Gastrocnemius medialis (tissue), 4 donors: ENCODE measurements at places on chromosomes 4 and X.

GRCh38 chr4:73998040-73999011 lies at the start of gene CXCL5:
TSS of gene CXCL5 (minus strand) at chr4:73998677. CDS start at chr4:73998581, 96 bp downstream.
- H3K4me1 ChIP-seq: no peaks in the 10 kb centered on the region
- no peak for DNase-seq
- no peaks in the 10 kb centered on the region for H3K36me3 ChIP-seq
- peak within 1 kb of the TSS; percentile 33 for H3K4me3 ChIP-seq
- no peak within 1 kb of the TSS for H3K27ac ChIP-seq

- H3K27ac ChIP-seq: no peak overlapping the region
- H3K4me3 ChIP-seq: no peak overlapping the region
- DNase-seq: no peak
- no peaks in the 10 kb centered on the region for H3K27me3 ChIP-seq
These were observed 17.0 kb upstream of the TBL1X start for GRCh38 chrX:9447906-9448305.

- no peak overlapping the region for H3K27ac ChIP-seq
- H3K4me3 ChIP-seq: no peak overlapping the region
- H3K4me1 ChIP-seq: no peaks in the 10 kb centered on the region
- no peak for DNase-seq
- H3K27me3 ChIP-seq: no peaks in the 10 kb centered on the region
- peaks cover 2% of the 10 kb centered on the region for H3K36me3 ChIP-seq
These were observed 35.1 kb downstream of the FAM114A1 start for GRCh38 chr4:38902695-38903094.

GRCh38 chr4:131584587-131584986 lies 1564.5 kb upstream of the PCDH10 start:
- DNase-seq: no peak
- H3K4me3 ChIP-seq: no peak overlapping the region
- no peaks in the 10 kb centered on the region for H3K4me1 ChIP-seq

- no peak for DNase-seq
- no peak overlapping the region for H3K4me3 ChIP-seq
- no peak overlapping the region for H3K27ac ChIP-seq
- no peaks in the 10 kb centered on the region for H3K27me3 ChIP-seq
These were observed 127.1 kb downstream of the INPP4B start for GRCh38 chr4:142718981-142719380.

DNA sequence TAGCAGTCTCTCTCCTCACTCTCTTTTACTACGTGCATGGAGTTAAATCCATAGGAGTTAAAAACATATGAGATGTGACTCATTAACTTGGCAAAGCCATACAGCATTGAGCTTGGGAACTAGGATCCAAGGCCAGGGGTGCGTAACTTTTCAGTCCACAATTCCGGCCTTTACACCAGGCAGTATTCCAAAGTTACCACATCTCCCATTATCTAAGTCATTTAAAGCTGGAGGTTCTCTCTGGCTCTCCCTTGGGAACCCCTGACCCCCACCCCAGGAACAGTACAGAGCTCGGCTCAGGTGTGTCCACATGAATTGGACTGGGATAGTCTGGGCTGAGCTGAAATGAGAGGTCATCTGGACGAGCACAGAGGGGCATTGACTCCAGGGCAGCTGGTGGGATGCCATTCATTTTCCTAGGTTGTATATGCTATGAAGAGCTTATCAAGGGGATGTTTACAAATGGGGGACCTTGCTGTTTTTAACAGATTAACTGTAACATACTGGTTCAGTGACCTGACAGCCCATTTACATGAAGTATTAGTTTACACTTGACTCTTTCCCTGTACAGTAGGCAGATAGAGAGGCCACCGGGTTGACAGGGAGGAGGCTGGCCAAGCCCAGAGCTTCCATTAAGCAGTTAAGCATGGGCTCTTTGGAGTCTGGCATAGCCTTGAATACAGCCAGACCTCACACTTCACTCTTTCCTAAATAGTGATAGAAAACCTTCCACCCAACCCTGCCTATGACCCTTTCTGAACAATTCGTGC lies 128.8 kb downstream of the RAB28 start:
- no peak for DNase-seq
- no peak overlapping the region for H3K4me3 ChIP-seq
- H3K36me3 ChIP-seq: no peaks in the 10 kb centered on the region
- H3K4me1 ChIP-seq: no peaks in the 10 kb centered on the region

DNA sequence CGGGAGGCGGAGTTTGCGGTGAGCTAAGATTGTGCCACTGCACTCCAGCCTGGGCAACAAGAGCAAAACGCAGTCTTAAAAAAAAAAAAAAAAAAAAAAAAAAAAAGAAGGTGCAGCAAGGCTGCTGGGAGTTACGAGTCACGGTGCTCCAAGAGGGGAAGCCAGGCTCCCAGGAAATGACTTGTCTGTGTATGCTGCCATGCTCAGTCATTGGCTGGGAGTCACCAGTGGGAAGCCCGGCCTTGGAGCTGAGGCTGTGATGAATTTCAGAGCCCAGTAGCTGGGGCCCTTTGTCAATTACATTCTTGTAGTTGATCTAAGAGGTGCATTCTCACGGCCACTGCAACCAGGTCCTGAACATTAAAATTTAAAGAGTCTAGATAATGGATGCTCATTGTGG lies 1105.1 kb upstream of the TENM3 start:
- H3K4me3 ChIP-seq: no peak overlapping the region
- H3K27me3 ChIP-seq: no peaks in the 10 kb centered on the region
- H3K4me1 ChIP-seq: no peaks in the 10 kb centered on the region

GRCh38 chr4:61198686-61199085 lies 1.4 kb upstream of the ADGRL3 start:
- H3K4me1 ChIP-seq: no peaks in the 10 kb centered on the region
- H3K4me3 ChIP-seq: no peak overlapping the region
- no peak overlapping the region for H3K27ac ChIP-seq
- no peak for DNase-seq
- H3K27me3 ChIP-seq: peaks cover 28% of the 10 kb centered on the region
